NCI-H1930 (cell line): ENCODE measurements at places on chromosomes 2 and 18.

GRCh38 chr2:77017355-77017745, 504.8 kb downstream of the LRRTM4 start:
- no peak for DNase-seq

GRCh38 chr18:55744206-55744605, 156.2 kb upstream of the TCF4 start:
- no peak for DNase-seq

DNA sequence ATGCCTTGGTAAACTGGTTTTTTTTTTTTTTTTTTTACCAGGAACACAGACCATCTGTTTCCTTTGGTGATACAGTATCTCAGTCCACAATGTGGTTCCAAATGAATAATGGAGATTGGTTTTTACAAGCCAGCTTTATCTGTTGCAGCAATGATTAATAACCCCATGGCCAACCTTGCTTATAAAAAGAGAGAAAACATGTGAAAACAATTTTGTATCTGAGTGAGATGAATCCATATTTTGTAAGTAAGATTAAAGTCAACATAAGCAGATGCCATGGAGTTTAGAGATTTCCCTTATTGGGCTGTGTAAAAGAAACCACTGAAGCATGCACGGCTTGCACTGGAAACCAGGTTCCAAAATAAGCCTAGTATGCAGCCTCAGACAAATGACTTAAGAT, 108.6 kb upstream of the CNTNAP5 start:
- DNase-seq: no peak

- no peak for DNase-seq
Observed at GRCh38 chr2:216911886-216912285, 52.0 kb upstream of the TNP1 start.

DNA sequence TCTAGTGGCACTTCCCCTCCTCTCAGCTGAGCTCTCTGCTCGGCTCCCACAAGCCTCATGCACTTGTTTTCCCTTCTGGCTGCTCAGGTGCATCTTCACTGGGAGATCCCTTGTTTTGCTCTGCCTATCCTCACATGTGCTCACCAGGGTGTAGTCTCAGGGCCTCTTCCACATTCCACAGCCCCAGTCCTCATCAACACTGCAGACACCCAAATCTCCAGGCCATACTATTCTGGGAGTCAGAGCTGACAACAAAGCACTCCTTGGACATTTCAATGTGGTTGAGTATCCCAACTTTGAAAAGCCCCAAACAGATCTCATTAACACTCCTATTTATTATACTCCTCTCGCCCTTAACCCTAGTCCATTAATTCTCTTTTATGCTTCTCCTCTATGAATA, 71.3 kb downstream of the CCDC93 start:
- DNase-seq: no peak

GRCh38 chr2:101440127-101440738, 34.7 kb downstream of the RFX8 start:
- no peak for DNase-seq

- DNase-seq: no peak
Observed at GRCh38 chr2:56333812-56334485, 150.2 kb downstream of the CCDC85A start.

- DNase-seq: no peak
Observed at GRCh38 chr2:100940240-100940639, 61.8 kb upstream of the RPL31 start.

GRCh38 chr2:196268538-196269338, 97.4 kb upstream of the STK17B start:
- no peak for DNase-seq

GRCh38 chr2:128595763-128596395, 277.2 kb upstream of the HS6ST1 start:
- no peak for DNase-seq

- DNase-seq: no peak
Observed at GRCh38 chr2:42105330-42106256, 57.8 kb downstream of the PKDCC start.

DNA sequence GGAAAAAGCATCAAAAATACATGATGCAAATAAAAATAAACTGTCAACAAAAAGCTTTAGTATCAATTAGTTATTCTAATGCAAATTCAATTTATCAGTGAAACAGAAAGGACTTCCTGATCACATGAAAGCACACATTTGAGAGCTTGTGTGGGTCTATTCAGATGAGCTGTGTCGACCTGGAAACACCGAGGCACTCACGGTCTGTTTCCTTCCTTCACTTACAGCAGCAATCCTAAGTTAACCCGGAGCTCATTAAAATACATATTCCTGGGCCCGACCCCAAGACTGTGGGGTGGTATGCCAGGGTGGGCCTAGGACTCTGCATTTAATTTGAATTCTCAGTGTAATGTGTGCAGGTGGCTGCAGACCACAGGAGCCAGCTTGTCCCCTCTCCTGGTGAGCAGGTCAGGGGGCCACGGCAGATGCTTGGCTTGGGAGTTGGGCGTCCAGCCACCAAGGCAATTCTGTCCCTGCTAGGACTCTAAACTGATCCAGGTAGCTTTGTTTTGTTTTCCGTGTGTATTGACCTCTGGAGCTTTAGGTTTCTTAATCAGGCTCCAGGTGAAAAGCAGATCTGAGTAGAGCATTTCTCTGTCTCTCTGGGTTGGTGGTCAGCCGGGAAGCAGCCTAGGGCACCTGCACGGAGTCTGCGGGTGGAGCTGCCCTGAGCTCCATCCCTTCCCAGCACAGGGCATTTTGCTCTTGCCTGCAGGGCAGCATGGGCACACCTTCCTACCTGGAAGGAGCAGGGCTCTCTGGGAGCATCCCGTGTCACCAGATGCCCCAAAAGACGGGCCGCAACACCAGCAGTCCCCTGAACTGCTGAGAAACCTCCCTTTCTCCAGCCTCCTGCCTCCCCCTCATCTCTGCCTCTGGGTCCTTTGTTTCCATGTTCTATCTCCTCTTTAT, 9.0 kb downstream of the MBP start:
- no peak for DNase-seq

DNA sequence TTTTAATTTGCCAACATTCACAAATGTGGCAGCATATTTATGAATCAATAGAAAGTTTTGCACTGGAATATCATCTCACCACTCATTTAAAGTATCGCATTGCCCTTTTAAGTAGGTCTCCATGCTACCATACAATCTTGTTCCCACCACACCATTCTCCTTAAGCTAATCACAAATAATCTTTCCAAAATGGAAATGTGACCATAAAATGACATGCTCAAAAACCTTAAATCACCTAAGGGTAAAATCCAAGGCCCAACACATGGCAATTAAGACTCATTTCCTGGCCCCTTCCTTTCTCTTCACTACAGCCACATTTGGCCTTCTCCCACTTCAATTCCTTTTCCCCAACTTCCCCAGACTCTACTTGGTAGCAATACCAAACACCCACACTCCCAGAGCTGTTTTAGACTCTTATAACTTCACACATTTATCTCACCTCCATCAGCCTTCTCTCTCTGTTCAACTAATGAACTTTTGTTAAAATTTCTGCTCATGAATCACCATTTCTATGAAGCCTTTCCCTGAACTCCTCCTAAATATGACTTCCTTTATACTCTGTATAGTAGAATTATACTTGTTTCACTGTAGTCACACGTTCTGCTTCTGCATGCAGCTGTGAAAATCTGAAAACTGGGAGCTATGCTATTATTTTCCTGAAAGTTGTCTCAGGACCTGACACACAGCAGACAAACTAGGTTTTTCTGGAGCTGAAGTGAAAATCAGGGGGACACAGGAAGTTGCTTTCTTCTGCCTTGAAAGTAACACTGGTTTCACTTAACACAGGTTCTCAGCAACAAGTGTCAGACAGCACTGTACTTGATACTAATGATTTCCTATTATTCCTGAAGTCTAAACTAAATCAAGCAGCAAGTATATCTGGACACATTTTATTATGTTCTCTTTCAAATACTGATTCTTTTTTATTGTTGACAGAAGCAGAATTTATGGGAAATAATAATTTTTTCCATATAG, 303.9 kb downstream of the ZEB2 start:
- no peak for DNase-seq

GRCh38 chr2:73268366-73268829, 15.9 kb downstream of the FBXO41 start:
- DNase-seq: no peak

DNA sequence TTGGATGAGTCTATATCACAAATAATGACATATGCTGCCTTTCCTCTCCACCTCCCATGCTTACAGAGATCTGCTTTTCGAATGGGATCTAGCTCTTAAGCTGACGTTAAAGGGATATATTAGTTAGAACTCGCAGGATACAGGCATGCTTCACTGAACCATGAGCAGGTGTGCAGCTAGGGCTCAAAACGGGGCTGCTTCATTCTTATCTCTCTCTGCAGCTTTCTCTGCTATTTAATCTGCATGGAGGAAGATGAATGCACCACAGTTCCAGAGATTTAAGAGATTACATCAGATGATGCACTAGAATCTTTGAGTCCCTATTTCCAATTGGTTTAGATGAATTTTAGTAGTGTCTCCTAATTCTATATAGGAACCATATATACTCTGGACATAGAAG, 327.0 kb downstream of the RAD51AP2 start:
- no peak for DNase-seq

DNA sequence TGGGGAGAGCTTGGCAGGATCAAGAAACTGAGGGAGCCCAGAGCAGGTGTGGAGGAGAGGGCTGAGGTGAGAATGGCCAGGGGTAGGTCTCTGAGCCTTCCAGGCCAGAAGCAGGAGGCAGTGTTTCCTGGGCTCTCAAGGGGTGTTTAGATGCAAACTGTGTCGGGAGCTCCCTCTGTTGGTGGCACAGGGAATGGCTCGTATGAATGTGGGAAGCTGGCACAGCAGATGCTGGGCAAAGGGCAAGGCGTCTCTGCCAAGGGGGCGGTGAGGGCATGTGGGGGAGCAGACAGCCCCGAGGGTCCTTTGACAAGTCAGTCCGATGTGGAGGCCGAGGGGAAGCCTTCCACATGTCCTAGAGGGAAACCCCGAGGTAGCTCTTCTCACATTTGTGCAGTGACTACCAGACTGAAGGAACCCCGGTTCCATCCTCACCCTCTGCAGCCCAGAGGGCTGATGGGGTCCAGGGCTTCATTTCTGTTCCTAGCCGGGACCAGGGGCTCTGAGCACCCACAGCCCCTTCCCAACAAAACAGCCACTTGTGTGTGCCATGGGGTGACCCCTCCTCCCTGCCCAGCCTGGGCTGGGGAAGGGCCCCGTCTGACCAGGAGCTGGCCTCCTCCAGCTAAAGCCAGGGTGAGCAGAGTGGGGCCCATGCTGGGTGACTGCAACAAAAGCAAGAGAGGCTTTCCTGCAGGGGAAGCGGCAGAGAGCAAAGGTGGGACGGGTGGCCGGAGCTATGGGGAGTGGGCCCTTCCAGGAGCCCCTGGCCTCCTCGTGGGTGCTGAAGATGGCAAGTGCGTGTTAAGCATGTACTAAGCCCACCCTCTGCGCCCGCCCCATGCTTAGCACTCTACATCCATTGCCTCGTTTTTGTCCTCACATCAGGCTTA, 103.4 kb downstream of the SEPTIN10 start:
- DNase-seq: peak; percentile 30

DNA sequence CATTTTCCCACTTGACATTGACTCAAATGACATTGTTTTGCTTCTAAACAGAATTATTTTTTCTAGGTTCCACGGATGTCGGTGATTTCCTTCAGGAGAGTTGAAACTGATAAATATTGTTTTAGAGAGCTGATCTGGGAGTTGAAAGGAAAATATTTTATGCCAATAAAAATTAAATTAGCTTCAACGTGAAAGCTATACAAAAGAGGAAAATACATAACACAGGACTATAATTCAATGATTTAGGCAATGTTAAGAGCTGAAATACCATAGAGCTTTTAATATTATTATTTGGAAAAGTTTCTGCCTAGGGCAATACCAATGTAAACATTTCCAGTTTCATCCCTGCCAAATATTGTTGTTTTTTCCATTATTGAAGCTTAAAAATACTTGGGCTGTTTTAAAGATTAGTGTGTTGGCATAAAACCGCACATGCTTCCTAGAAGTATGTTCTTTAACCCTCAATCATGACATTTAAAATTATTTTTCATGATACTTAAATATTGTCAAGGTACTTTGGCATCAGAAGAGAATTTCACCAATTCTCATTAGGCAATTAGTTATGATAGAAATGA, 18.6 kb upstream of the PDE1A start:
- DNase-seq: no peak

DNA sequence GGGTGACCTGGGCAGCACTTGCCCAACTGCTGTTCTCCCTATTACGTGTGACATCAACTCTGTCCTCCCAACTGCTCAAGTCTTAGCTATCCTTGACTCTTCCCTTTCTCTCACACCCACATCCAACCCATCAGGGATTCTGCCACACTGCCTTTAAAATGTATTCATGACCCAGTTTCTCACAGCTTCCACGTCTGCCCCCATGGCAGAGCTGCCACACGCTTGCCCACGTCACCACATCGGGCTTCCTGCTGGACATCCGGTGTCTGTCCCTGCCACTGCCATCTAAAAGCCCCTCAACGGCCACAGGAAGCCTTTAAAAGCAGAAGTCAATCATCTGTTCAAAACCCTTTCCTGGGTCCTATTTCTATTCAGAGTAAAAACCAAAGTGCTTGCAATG, 233.1 kb upstream of the POU3F3 start:
- no peak for DNase-seq

- no peak for DNase-seq
Observed at GRCh38 chr2:217950401-217950871, 52.4 kb downstream of the TNS1 start.

GRCh38 chr2:163198972-163199371, 360.4 kb upstream of the KCNH7 start:
- no peak for DNase-seq

GRCh38 chr2:220041447-220041846, 414.0 kb downstream of the SLC4A3 start:
- no peak for DNase-seq

DNA sequence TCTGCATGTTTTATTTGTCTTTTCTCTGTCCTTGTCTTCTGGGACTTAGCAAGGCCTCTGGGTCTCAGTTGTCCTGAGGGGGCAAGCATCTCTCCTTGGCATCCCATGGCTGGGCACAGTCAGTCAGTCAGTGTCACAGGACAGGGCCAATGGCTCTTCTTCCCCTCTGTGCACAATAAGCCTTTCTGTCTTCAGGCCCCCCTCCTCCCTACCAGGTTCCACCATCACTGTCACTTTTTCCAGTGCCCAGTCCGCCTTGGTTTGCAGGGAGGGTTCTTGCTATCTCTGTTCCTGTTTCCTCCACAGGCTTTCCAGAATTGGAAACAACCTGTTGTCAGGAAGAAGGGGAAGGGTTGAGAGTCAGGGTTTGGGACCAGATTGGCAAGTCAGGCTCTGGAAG, 1.7 kb upstream of the VAMP5 start:
- no peak for DNase-seq

GRCh38 chr2:62426154-62426912, 79.7 kb downstream of the TMEM17 start:
- DNase-seq: no peak

DNA sequence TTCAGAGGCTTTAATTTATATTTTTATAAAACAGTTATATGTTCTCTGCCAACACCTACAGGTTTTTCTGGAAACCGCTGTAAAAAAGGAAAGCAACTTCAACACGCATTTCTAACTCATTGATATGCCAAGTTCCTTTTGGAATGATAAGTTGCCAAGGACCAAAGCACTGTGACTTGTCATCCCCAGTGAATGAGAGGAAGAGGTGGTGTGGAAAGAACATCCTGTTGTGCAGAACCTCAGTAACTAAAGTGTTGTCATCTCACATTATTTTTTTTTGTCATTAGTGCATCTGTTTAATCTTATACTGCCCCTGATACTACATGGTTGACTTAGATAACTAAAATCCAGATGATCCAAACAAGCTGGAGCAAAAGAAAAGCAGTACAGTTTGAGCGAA, 96.0 kb upstream of the NEUROD1 start:
- DNase-seq: no peak
